T-helper 17 cell (primary cell): ENCODE measurements at places on chromosomes 5 and 9.

DNA sequence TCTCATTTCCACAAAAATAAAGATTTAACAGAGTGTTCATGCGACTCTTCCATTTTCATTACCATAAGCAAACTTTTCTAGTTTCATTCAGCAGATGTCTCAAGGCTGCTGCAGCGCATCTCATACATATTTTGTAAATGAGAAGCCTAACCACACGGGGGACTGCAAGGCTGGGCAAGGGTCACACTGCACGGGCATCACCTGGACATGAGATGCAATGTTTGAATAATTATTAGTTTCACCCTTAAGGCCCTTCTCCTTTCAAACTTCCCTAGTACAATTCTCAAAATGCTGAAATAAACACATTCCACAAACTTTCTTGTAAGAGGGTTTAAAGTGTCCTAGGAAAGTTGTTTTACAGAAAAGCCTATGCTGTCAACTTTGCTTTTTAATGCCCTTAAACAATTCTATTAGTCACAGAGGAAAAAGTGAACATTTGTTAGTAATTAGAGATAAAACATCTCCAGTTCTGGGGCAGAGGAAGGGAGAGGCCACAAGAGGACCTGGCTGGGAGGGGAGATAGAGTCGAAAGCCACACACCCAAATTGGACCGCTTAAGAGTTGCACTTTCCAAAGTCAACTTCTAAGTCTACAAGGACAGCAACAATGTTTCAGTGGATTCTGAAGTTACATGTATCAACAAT, 1.3 kb downstream of the DENND1A start:
- DNase-seq: no peak

GRCh38 chr9:89362647-89363310, 44.5 kb downstream of the SECISBP2 start:
- DNase-seq: no peak

GRCh38 chr5:139272471-139273321, 20.8 kb upstream of the MATR3 start:
- DNase-seq: no peak

DNA sequence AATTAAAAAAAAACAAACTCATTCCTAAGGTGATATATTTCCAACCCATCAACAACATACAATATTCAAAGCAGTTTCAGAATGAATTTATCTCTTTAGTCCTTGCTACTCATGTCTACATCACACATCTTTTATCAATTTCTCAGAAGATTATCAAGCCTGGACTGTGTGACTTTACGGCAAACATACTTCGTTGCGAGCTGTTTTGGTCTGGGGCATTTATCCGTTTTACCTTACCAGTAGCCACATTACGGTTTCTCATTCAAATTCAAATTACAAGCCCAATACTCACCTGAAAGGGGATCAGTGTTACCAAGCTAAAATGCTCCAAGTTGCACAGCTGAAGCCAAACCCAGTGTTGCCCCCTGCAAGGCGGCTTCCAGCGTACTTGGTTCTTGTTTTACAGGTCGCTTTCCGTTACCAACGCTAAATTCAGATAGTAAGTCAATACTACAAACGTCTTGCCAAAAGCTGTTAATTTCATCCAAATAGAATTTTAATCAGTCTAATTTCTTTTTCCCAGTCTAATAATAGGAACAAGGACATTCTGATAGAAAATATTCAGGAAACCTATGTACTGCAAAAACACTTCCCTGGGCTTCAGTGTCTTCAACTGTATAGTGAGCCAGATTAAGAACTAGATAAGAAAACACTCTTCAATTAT, 1.8 kb downstream of the HNRNPH1 start:
- DNase-seq: no peak

DNA sequence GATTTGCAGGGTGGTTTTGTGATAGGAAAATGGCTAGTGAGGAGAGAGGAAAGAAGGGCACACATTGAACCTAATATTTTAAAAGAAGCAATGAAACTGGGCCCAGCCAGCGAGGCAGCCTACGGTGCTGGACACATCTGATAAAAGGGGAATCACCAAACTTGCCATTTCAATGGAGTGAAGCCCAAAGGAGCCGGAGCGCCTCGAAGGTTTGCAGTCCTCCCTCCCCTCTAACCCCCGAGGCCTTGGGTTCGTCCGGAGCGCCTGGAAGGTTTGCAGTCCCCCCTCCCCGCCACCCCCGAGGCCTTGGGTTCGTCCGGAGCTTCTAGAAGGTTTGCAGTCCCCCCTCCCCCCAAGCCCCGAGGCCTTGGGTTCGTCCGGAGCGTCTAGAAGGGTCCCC, 132.6 kb downstream of the TENT4A start:
- DNase-seq: no peak

GRCh38 chr9:76456202-76456926, 2.6 kb upstream of the GCNT1 start:
- peak; percentile 25 for DNase-seq

DNA sequence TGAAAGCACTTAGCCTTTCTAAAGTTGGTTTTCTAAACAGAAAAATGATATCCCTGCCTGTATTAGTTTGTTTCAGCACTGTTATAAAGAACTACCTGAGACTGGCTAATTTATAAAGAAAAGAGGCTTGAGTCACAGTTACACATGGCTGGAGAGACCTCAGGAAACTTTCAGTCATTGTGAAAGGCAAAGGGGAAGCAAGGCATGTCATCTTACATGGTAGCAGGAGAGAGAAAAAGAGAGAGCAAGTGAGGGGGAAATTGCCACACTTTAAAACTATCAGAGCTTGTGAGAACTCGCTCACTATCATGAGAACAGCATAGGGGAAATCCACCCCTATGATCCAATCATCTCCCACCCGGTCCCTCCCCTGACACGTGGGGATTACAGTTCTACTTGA, 64.9 kb downstream of the FAM170A start:
- no peak for DNase-seq

- no peak for DNase-seq
These were observed 11.1 kb upstream of the LHFPL2 start for GRCh38 chr5:78659714-78660113.
